Daoy (cell line): ENCODE measurements at places on chromosomes 12 and 14. TPM values are rescaled to one million over a fixed set of nuclear protein-coding genes. Genes with fewer than 3 reads are reported as not detected.

- no peak for DNase-seq
Observed at GRCh38 chr12:95147866-95148265, 69.4 kb downstream of the FGD6 start.

- DNase-seq: no peak
Observed at GRCh38 chr14:67127174-67127573, 62.1 kb upstream of the GARIN2 start.

The ACOT6 gene
- total RNA-seq: not detected in 2 replicates

The OR4E2 gene
- not detected in 2 replicates for total RNA-seq

- DNase-seq: no peak
Observed at GRCh38 chr14:68815298-68816182, 22.7 kb upstream of the ZFP36L1 start.

The B4GALNT1 gene
- total RNA-seq: 36.5 and 60.9 TPM in 2 replicates

The SERPINA1 gene
- 26.1 and 30.8 TPM in 2 replicates for total RNA-seq

DNA sequence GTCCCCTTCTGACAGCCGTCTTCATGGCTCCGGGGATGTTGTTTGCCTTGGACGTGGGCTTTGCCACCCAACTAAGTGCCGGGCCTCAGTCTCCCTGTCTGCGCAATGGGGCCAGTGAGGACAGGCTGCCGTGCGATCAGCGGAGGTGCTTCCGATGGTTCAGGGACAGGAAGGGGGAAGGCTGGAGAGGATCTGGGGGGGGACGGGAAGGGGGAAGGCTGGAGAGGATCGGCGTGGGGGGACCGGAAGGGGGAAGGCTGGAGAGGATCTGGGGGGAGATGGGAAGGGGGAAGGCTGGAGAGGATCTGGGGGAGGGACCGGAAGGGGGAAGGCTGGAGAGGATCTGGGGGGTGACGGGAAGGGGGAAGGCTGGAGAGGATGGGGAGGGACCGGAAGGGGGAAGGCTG, 3.4 kb downstream of the MMP17 start:
- peak; percentile 93 for DNase-seq

The PTCSC3 gene
- not detected in 2 replicates for total RNA-seq

DNA sequence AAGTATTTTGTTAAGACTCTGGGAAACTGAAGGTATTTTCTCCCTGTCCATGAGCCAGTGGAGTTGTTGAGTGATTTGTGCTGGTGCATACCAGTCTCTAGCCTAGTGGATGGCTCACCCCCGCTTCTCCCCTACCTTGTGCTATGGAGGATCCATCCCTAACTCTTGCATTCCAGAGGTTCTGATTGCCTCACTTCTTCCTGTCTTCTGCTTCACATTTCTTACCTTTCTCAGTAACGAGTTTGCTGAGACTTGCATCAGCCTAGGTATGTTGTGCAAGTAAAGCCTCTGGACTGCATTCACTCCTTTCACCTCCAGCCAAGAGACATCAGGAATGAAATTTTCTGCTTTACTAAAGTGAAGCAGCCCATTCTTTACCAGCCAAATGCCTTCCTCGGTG, 391.6 kb downstream of the ZFP36L1 start:
- no peak for DNase-seq

The FLVCR2 gene
- total RNA-seq: 0.11 TPM in 1 of 2 replicates, not detected in the other

The JDP2 gene
- 11.2 and 17.4 TPM in 2 replicates for total RNA-seq

GRCh38 chr12:15276088-15276698, 46.1 kb upstream of the PTPRO start:
- DNase-seq: peak; percentile 38

- DNase-seq: peak; percentile 83
Observed at GRCh38 chr12:107607464-107608392, 77.9 kb upstream of the PWP1 start.

The DBX2 gene
- not detected in 2 replicates for total RNA-seq

GRCh38 chr14:78519863-78520262, 349.7 kb downstream of the NRXN3 start:
- DNase-seq: peak; percentile 4

- DNase-seq: no peak
Observed at GRCh38 chr12:95151406-95151805, 65.9 kb downstream of the FGD6 start.

- DNase-seq: no peak
Observed at GRCh38 chr14:103199124-103199523, 75.9 kb downstream of the TNFAIP2 start.

DNA sequence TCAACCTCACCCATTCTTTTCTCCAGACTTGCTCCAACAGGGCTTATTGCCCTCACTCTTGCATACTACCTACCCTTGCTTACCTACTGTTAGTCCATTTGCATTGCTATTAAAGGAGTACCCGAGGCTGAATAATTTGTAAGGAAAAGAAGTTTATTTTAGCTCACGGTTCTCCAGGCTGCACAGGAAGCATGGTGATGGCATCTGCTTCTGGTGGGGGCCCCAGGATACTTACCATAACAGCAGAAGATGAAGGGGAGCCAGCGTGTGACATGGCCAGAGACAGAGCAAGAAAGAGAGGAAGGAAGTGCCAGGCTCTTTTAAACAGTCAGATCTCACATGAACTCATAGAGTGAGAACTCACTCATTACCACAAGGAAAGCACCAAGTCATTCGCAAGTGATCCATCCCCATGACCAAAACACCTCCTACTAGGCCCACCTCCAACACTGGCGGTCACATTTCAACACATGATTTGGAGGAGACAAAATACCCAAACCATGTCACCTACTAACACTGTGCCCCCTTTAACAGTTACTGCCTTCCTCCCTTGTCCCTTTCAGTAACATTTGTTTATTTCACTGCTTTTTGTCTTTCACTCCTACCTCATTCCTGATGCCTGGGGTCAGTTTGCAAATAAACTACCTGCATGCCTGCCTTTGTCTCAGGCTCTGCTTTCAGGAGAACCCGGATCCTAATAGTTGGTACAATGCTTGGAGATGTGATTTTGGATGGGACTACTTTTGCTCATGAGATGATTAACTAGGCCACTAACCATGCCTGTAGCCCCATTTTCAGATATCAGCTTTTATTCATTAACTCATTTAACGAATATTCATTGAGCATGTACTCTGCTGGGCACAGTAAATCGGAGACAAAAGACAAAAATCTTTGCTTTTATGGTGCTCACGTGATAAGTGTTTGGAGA, 41.6 kb upstream of the CSRP2 start:
- DNase-seq: no peak

The SYNE2 gene
- 24.1 and 30.2 TPM in 2 replicates for total RNA-seq

The RND1 gene
- 0.51 and 4.7 TPM in 2 replicates for total RNA-seq

The KLRF1 gene
- not detected in 2 replicates for total RNA-seq

GRCh38 chr14:47102472-47102871, 450.9 kb upstream of the RPL10L start:
- no peak for DNase-seq

DNA sequence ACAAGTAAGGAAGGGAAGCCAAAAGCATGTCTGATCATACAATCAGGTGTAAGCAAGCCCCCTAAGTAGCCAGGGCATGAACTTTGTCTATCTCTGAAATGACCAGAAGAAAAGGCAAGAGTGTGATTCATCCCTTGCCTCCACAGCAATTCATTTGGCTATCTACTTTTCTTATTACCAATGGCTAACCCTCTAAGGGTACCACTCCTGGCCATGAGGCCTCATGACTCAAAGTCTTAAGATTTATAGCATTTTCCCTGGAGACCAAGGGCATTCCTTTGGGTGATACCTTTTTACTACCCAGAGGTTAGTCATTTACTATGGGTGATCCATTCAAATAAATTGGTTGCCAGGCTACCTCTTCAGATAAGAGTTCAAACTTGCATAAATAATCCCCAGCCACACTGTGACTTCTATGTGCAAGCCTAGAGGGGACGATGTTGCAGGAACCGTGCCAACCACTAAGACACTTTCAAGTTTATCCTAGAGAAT, 1.5 kb upstream of the LGALS3 start:
- DNase-seq: peak; percentile 48

The OR4E1 gene
- total RNA-seq: not detected in 2 replicates

The OR4M1 gene
- total RNA-seq: not detected in 2 replicates

DNA sequence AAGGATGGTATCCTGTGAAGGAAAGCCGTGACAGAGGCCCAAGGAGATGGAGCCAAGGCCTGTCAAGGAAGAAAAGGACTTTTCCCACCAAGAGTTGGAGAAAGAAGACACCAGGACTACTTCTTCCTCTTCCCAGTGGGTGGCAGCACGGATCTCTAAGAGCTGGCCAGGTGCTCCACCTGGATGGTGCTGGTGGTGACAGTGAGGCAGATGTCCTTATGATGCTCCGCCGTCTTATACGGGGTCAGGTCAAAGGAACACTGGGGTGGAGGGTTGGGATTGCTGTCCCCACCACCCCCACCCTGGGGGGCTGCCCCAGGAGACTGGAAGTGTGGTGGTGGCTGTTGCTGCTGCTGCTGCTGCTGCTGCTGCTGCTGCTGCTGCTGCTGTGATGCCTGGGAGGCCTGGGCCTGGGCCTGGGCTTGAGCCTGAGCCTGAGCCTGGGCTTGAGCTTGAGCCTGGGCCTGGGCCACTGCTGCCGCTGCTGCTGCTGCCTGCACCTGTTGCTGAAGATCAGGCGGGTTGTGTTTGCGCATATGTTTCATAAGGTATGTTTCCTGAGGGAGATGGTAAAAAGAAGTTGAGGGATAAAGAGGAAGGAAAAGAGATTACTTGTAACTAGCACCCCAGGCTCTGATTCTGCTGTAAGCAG, 4.8 kb upstream of the ING4 start:
- no peak for DNase-seq

DNA sequence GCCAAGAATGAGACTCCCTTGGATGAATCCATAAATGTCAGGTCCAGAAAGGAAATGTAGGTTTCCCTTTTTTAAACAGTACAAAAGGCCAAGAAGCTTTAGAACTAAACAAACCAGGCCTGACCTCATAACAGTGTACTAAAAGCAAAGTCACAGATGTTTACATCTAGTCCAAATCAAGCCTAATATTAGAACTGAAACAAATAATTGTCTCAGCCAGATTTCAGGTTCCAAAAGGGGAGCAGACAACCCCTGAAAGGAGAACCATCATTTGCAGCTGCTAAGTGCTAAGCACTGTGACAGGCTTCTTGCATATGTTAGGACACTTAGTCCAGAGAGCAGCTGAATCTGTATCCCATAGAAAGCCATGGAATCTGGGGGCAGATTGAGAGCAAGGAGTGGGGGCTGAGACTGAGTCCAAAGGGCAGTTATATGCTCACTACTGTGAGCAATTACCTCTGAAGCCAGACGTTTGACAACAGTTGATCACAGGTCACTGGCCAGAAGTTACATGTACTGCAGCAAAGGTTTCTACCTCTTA, 90.1 kb downstream of the STXBP6 start:
- no peak for DNase-seq

The NR2C1 gene
- 25.0 and 25.9 TPM in 2 replicates for total RNA-seq

- DNase-seq: no peak
Observed at GRCh38 chr12:88141425-88141773, 489 bp downstream of the CEP290 start.

- DNase-seq: no peak
Observed at GRCh38 chr14:61240206-61240605, 40.9 kb downstream of the TMEM30B start.

- DNase-seq: no peak
Observed at GRCh38 chr12:123058481-123058880, 78.0 kb downstream of the ARL6IP4 start.

DNA sequence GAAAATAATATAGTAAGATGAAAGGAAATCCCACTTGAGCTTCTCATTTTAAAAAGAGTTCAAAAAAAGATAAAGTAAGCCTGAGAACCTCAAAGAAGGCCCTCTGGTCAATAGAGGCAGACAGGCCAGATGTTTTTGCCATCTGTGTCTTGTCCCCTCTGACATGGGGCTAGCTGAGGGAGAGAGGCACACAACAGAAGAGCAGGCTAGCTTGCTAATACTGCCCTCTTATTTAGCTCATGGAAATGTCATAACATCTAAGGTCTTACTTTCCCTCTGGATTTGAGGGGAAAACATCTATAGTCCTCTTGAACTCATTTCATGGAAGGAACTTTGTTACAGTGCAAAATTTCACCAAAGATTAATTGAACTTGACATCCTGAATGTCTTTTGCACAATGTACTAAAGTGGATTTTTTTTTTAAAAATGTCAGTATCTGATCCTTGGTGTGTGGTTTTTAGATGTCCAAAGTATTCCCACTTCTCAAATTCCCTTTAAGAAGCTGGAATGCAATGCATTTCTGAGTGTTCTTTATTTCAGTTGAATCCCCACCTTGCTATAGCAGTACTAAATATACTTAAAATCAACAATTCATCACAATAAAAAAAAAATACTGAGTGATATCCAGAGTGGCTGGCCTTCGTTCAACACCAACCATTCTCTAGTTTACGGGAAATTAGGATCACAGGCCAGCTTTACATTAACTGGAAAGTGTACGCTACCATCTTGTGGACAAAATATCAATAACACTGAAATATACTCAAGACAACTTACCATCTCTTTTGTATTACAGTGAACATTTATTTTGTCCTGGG, 176.7 kb downstream of the PAH start:
- DNase-seq: no peak

DNA sequence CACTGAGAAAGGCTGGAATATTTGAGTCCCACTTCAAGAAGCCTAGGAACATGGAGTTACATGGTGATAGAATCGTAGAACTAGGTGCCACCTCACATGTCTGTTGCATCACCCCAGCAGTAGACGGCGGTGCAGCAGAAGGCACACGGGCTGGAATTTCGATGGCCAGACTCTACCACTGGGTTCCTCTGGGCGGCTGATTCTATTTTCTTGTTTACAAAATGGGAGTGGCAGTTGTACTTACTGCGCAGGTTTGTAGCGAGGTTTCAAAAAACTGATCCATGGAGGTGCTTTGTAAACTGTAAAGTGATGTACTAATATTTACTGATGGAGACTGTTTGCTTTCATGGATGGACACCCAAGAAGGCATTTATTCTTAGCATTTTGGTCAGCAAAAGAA, 45.7 kb downstream of the WDR20 start:
- no peak for DNase-seq

The CRY1 gene
- 10.8 and 16.5 TPM in 2 replicates for total RNA-seq

The SOCS4 gene
- total RNA-seq: 18.9 and 21.2 TPM in 2 replicates

The LRRC23 gene
- total RNA-seq: 7.0 and 16.1 TPM in 2 replicates

- DNase-seq: no peak
Observed at GRCh38 chr14:99026471-99026870, 245.5 kb downstream of the BCL11B start.

GRCh38 chr14:78403278-78403815, 233.2 kb downstream of the NRXN3 start:
- peak; percentile 17 for DNase-seq

DNA sequence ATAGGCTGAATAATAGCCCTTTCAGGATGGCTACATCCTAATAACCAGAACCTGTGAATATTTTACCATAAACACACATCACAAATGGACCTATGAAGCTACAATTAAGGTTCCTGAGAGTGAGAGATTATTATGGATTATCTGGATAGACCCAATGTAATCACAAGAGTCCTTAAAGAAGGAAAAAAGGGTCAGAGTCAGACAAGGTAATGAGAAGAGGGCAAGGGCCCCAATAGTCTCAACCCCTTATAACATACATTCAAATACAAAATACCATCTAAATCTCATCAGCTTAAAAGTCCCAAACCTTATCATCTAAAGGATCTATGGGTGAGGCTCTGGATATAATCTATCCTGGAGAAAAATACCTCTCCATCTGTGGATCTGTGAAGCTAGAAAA, 64.7 kb downstream of the GARIN6 start:
- DNase-seq: no peak

GRCh38 chr12:66900616-66901015, 221.7 kb upstream of the GRIP1 start:
- peak; percentile 17 for DNase-seq

The RHEBL1 gene
- total RNA-seq: 6.3 and 11.0 TPM in 2 replicates

- no peak for DNase-seq
Observed at GRCh38 chr12:103623716-103624115, 36.6 kb downstream of the STAB2 start.
